Fibroblast of the conjunctiva (primary cell): ENCODE measurements at places on chromosomes 7 and 10.

DNA sequence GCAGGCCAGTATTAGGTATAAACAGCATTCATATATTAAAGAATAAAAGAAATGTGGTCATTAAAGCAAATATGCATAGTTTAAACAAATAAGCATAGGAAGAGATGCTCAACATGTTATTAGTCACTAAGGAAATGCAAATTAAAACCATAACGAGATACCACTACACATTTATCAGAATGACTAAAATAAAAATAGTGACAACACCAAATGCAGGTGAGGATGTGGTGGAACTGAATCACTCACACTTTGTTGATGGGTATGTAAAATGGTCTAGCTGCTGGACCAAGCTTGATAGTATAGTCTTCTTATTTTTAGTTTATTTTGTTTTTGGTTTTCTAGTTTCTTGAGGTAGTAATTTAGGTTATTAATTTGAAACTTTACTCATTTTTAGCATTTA lies 242.9 kb downstream of the HGF start:
- DNase-seq, result no peak

DNA sequence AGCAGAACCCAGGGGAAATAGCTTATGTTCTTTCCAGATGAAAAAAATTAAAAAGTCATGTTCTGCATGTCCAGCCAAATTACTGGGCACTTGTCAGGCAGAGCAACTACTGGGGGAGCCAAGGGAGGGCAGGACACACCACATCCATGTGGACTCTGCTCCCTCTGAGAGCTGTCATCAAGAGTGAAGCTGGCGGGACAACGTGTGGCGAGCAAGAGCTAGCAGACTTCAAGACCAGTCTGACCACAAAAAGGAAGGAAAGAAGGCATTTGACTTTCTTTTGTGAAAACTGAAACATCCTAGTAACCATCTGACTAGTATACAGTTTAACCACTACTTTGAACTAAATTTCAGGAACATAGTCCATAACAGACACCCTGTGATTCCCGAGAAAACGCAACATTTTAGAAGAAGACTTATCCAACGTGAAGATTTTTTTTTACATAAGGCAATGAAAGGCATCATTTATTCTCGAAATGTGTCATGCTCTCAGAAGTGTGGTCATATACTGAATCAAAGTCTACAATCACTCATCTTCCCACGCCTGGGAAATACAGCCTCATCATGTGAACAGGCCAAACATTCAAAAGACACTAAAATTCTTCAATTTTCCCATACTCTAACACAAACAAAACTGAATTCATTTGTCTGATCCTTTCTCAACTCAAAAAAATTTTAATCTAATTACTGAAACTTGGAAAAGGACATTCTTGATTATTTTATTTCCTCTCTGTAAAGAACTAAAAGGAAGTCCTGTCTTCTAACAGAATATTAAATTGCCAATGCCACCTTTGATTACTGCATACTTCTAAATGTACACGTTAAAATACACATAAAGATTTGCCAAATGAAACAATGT lies 15.5 kb downstream of the CYTH3 start:
- DNase-seq, result no peak

GRCh38 chr10:49335364-49335972 lies 36.5 kb downstream of the C10orf71 start:
- DNase-seq, result no peak

DNA sequence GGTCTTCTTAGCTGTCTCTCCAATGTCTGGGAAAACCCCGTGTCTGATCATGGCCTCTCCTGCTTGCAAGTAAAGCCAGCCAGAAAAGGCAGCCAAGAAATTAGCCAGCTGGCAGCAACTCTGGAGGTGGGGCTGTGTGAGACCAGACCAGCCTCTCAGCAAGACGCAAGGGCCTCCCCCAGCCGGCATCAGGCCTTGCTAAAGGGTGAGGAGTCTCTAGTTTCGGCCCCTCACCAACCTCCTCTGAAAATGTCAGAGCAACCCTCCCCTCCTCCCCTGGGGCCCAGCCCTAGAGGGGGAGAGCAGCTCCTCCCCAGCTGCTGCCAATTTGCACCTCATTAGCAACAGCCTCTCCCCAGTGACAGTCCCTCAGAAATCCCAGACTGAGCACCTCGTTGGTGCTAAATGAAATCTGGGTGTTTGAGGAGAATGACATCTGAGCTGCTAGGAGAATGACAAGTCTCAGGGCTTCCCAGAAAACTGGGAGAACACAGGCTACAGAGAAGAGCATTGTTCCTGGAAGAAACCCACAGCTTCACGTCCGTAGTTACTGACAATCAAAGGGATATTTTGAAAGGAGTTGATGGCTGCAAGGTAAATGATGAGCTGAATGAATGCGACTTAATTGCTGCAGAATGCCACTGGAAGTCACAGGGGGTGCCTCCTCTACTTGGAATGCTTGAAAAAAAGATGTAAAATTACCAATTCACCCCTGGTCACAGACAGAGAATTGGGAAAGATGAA lies 25.9 kb downstream of the DGKI start:
- DNase-seq, result peak; percentile 66

DNA sequence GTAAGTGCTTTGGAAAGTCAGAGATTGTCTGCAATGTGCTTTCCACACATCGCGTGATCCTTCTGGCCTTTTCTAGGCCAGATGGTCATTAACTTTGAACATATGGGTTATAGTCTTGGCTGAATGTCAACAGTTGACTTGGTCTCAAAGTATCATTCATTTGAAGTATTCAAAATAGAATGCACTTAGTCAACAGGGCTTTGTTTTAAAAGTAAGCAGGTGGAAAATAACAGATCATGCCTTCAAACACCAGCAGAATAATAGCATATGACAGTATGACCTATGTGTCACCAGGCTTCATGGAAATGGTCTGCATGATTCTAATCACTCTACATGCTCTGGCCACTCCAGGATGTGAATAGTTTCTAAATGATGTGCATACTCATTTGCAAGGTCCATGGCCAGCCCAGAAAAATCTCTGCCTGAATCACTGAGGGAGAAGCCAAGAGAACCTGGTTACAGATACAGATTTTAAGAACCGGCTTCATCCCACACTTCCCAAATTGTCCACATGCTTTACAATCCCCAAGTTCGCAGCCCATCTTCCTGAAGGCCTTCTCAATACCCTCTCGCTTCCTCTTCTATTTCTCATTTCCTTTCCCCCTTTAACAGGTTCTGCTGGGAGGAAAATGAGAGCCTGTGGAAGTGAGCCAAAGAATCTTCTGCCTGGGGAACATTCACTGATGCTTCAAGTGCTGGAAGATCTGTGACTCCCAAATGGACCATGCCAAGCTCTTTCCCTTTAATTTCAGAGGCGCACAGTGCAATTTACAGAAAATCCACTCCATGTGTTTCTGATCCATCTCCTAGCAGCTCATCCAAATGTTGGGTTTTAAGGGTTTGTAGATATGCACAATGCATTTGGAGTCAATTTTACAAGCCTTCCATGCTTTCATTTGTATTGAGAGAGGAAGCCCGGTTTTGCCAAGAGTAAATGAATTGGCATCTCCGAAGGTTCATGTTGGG lies 122.8 kb upstream of the GDF10 start:
- no peak for DNase-seq

DNA sequence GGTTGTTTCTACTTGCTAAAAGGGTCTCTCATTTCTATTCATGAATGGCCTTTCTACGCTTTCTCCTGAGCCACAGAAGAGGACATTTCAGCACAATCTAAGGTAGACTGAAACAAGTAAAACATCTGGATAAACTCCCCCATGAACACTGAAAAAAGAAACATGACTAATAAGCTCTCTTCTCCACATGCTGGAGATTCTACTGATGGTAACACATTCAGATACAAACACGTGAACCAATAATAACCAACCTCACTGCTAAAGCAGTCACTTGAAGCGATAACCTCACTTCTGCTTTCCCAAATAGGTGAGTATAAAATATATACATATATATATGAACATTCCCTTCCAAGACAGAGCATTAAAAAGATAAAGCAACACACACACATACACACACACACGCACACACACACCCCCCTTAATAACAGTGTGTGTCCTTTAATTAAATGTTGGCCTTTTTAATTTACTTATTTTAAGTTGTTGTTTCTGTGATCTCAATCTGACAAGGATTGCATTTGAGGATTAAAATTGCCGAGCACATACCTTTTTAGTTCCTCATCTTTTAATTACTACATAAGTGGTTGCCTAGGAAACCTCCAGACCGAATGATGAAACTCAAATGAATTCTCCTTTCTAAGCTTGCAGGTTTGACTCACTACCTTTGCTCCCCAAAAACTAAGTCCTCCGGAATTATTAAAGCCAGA lies 292.4 kb upstream of the KLF14 start:
- no peak for DNase-seq

GRCh38 chr7:82375129-82375528 lies 68.4 kb downstream of the CACNA2D1 start:
- no peak for DNase-seq

- DNase-seq, result peak; percentile 14
Measured at GRCh38 chr7:127809261-127809702, 157.3 kb downstream of the SND1 start.

DNA sequence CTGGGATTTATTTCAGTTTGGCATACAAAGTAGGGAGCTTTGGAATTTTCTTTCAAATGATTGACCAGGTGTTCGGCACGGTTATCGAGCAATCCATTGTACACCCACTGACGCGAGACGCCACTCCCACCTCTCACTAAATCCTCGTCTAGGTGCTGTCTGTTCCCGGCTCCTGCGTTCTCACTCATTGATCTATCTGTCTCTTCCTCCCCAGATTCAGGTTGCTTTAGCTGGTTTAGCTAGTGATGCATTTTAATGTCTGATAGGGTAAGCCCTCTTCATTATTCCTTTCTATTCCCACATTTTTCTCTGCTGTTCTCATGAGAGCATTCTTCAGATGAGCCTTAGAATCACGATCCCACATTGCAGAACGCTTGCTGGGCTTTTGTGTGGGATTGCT lies 91.7 kb downstream of the ELFN1 start:
- no peak for DNase-seq

- DNase-seq, result no peak
Measured at GRCh38 chr7:77420438-77420837, 4.3 kb upstream of the GSAP start.

- DNase-seq, result no peak
Measured at GRCh38 chr10:125533866-125534265, 149.1 kb downstream of the TEX36 start.

- no peak for DNase-seq
Measured at GRCh38 chr7:16728811-16729210, 24.7 kb upstream of the TSPAN13 start.

DNA sequence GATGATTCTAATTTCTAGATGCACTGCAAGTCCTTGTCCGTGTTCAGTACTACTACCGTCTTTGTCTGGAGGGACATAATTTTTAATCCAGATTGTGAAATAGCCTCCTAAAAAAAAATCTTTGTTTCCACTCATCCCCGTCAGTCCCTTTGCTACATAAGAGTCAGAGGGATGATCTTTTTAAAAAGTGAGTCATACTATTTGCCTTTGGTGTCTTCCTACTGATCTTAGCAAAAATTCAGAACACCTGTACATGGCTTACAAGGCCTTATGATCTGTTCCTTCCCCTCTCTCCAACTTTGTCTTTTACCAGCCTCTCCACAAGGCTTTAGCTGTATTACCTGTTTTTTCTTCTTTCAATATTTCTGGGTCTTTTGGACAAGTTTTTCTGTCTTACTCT lies 173.5 kb downstream of the MLLT10 start:
- no peak for DNase-seq

DNA sequence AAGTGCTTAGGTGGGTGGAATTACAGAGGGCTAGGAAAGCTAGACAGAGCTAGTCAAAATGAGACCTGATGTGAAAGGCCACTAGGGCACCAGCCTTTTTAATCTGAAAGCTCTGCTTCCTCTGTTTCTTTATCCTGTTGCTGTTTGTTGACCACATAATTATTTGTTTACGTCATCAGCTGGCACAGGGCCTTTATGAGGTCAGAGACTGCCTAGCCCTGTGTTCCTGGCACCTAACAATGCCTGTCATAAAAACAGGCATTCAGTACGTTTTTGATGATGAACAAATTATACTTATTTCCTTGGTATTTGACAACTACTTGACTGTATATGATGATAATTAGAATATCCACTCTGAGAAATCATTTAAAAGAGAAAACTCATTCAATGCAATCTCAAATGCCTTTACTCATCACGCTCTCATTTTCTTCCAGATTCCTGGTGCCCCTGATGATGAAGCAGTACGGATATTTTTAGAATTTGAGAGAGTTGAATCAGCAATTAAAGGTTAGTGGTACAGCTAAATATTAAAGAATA lies 26.0 kb downstream of the RBM17 start:
- peak; percentile 33 for DNase-seq

DNA sequence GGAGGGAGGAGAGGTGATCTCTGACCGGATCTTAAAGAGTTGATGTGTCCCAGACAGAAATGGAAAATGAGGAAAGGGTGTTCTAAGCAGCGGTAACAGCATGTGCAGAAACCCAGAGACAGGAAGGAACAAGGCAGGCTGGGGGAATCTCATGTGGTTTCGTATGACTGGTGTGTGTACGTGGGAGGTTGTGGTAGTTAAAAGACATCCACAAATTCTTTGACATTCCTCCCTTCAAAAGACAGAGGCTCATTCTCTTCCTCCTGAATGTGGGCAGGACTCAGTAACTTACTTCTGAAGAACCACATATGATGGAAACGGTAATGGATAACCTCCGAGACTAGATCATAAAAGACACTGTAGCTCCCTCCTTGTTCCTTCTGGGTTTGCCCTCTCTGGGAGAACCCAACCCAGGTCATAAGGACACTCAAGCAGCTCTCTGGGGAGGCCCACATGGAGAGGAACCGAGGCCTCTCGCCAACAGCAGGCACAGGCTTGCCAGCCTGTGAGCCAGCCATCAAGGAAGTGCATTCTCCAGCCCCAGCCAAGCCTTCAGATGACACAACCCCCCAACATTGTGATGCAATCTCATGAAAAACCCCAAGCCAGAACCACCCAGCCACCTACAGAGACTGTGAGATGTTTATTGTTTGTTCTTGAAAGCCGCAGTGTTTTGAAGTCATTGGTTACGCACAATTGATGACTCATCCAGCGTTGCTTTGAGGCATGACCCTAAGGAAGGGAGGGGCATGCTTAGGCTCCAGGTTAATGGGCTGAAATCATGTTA lies 116.0 kb downstream of the SLIT1 start:
- peak; percentile 20 for DNase-seq

- no peak for DNase-seq
Measured at GRCh38 chr7:42254217-42254616, 17.2 kb upstream of the GLI3 start.

GRCh38 chr10:71599518-71599917 lies 120.1 kb downstream of the C10orf105 start:
- DNase-seq, result no peak

- no peak for DNase-seq
Measured at GRCh38 chr10:25176421-25176968, 1.7 kb downstream of the GPR158 start.

- peak; percentile 22 for DNase-seq
Measured at GRCh38 chr10:35433851-35434426, 97.6 kb downstream of the CCNY start.

- no peak for DNase-seq
Measured at GRCh38 chr10:92692697-92693533, 3.2 kb downstream of the HHEX start.

DNA sequence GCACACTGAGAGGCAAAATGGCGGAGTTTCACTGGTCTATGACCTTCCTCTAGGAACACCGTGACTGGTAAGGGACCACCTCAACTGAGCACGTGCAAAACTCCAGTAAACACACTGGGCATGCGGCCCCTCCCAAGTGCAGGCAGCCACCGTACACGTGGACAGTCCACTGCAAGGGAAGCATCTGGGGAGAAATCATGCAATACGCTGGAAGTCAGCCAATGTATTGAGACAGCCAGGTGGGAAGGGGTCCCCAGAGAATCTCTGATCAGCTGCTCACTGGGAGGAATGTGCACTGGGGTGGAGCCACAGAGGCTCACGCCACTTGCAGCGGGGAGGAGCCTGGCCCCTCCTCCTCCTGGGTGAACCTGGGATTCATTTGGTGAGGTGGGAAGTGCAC lies 49.3 kb downstream of the CFAP46 start:
- DNase-seq, result no peak
